ENCODE measurements at places on chromosomes 2 and 18.

- peak; percentile 84 for DNase-seq
Observed at GRCh38 chr2:24827321-24828237, 34.4 kb downstream of the CENPO start.

GRCh38 chr18:43665105-43665788 is 388.0 kb upstream of the SYT4 start:
- DNase-seq = no peak

DNA sequence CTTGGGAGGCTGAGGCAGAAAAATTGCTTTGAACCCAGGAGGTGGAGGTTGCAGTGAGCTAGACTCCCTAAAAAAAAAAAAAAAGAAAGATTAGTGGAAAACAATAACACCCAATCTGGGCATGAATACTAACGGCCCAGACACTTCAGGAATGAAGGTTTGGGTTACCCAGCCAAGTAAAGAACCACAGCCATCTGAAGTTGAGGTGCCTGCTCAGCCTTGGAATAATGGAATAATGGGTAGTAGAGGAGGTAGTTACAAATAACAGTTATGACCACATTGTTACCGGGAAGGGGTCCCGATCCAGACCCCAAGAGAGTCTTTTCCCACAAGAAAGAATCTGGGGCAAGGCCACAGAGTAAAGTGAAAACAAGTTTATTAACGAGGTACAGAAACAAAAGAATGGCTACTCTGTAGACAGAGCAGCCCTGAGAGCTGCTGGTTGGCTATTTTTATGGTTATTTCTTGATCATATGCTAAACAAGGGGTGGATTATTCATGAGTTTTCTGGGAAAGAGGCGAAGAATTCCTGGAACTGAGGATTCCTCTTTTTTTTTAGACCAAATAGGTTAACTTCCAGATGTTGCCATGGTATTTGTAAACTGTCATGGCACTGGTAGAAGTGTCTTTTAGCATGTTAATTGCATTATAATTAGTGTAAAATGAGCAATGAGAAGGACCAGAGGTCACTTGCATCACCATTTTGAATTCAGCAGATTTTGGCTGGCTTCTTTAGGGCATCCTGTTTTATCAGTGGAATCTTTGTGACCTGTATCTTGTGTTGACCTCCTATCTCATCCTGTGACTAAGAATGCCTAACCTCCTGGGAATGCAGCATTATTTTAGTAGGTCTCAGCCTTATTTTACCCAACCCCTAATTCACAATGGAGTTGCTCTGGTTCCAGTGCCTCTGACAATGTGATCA is 96.2 kb upstream of the HAAO start:
- DNase-seq = no peak

GRCh38 chr18:76436342-76436741 is 58.7 kb downstream of the ZNF516 start:
- no peak for DNase-seq

DNA sequence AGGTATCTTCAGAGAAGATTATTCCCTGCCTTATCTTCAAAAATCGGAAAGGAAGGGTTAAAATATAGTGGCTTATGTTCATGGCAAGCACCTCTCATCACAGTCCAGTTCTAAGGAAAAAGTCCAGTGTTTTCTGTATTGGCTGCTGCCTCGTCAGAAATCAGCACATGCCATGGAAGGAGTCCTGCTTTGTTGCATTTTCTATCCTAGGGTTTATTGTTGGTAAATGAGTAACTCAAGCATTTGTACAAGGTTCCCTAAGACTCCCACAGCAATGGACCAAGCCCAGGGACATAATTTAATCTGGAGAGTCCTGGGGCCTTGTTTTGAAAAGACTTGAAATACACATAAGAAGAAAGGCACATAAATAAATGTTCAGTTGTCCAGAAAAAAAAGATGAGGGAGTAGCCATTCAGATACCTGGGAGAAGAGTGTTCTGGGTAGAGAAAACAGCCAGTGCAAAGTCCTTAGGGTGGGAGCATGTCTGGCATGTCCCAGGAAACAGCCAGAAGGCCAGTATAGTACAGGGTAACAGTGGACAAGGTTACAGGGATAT is 26.4 kb downstream of the NBEAL1 start:
- no peak for DNase-seq

DNA sequence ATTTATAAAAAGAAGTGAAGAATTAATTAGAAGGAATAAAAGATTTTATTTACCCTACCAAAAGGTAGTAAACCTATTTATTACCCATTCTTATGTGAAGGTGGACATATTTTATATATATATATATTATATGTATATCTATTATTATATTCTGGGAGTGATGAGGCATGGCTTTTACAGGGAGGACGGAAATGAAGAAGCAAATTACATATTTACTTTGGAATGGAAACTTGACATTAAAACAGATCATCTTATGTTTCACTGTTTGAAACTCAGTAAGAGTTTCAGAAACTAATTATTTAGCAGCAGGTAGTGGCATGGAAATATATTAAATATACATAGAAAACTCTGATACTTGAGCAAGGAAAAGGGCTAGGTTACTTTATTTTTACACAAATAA is 143.4 kb downstream of the LCLAT1 start:
- no peak for DNase-seq

GRCh38 chr2:225379856-225380255 is 19.7 kb upstream of the NYAP2 start:
- DNase-seq = no peak

DNA sequence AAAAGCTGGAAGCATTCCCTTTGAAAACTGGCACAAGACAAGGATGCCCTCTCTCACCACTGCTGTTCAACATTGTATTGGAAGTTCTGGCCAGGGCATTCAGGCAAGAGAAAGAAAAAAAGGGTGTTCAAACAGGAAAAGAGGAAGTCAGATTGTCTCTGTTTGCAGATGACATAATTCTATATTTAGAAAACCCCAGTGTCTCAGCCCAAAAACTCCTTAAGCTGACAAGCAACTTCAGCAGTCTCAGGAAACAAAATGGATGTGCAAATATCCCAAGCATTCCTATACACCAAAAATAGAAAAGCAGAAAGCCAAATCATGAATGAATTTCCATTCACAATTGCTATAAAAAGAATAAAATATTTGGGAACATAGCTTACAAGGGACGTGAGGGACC is 11.1 kb downstream of the SLC8A1 start:
- no peak for DNase-seq

DNA sequence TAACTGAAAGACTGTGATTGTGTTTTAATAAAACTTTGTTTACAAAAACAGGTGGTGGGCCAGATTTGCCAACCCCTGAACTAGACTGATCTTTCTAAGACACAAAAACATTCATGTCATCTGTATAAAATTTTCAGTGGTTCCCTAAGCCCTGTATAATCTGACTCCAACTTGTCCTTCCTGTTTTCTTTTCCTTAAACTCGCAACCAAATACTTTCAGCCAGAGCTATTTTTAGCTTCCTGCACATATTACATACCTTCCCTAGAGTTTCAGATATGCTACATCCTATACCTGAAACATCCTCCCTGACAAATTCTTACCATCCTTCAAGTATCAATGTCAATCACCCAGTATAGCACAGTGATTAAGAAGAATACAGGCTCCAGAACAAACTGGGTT is 4.8 kb downstream of the GCFC2 start:
- no peak for DNase-seq

DNA sequence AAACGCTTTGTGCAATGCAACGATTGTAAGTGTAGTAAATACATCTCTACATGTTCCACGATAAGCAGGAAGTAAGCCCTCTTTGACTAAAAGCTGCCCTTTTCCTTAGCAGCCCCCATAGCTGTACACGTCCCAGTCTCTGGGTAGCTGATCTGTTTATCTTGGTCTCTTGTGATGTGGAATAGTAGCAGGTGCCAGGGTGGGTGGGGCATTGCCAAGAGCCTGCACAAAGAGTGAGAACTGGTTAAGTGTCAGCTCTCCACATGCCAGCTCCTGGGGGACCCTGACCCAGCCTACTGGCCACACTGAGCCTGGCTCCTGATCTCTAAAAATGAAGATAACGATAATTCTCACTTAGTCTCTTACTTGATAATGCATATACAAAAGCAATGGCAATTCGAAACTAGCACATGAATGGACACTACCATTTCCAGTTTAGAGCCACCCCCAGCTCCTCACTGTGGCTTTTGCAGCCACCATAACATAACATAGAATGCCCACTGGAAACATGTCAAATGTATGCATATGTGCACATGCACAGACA is 92.3 kb downstream of the MYT1L start:
- DNase-seq = no peak

DNA sequence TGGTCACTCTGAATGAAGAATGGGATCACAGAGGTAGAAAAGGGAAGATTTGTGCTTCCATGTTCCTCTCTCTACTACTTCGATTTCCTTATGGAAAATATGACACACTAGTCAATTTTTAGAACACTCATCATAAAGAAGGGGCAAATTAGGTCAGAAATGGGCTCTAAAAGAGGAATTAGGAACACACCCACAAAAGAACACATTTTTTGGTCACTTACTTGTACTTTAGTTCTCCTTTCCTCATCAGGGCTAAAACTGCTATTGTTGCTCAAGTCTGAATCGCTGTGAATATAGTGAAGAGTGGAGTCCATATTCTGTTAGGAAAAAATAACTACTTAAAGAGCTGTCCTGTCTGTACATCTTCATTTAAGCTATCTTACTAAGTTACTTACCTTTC is 52.6 kb downstream of the PPP4R1 start:
- DNase-seq = no peak

GRCh38 chr2:202690321-202690900 is 55.6 kb downstream of the FAM117B start:
- no peak for DNase-seq

DNA sequence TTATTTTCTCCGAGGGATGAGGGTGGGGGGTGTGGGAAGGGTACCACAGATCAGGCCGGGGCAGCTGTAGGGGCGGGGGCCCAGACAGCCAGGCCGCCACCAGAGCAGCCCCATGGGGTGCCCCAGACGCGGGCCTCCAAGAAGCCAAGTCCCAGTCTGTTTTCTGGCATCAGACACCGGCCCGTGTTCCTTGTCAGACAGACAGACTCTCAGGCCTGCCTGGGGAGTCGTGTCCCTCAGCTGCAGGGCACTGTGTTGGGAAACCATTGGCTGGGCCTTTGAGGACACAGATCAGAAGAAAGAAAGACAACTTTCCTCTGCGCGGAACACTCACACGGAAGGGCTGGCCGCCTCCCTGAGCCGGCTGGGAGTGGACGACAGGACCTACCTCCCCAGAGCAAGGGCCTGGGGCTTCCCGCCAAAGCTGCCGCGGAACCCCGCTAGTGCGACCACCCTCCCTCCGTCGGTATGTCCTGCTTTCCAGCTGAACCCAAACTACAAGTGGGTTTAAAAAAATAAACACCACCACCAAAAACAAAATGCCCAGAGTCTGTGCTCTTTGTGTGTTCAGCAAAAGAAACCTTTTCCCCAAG is 88.0 kb downstream of the SMAD7 start:
- DNase-seq = no peak

DNA sequence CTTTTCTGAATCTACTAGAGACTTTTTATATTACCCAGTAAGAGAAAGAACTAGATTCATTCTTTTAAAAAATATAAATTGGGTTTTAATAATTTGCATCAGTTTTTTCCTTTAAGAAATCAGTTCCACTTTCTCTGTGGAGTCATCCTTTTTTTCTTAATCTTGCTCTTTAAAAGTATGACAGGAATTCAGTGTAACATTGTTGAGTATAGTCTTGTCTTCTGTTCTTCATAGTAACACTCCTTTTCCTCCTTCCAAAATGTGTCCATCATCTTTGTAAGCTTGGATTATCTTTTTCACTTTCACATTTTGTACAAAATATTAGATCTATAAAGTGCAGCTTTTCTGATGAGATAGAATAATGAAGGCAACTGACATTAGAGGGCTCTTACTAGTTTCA is 135.4 kb downstream of the HAUS1 start:
- no peak for DNase-seq

DNA sequence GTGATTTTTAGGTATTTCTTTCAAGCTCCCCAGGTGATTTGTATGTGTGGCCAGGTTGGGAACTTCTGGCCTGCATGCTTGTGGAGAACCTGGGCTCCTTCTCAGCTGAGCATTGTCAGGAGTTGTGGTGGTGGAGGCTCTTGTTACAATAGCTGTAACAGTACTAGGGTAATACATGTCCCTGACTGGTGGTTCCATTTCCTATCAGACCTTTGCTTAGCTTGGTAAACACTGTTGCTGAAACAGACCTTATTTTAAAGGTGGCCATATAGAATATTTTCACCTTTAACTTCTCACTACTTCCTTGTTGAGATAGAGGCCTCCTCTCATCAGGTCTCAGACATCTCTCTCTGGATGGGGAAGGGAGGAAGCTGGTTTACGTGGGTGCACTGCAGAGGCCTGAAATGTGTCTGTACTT is 79.2 kb downstream of the SETBP1 start:
- peak; percentile 18 for DNase-seq

- DNase-seq = no peak
Observed at GRCh38 chr2:102050854-102051391, 59.2 kb downstream of the IL1R2 start.

GRCh38 chr2:188865681-188866080 is 108.5 kb upstream of the COL3A1 start:
- DNase-seq = no peak

DNA sequence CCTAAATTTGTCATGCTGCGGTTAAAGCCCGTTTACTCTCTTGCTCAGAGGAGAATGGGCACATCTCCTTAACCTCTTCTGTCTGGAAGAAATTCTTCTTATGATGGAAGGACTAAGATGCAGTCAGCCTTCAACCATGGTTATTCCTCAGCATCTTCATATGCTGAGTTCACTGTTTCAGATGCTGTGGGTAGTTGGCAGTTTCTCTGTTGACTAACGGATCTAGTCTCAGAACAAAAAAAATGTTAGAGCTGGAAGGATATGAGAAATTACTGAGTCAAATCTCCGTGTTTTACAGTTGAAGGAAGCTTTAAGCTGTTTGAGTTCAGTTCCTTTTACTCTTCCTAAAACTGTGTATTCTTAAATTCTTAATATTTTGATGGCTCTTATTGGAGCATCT is 43.6 kb upstream of the PGAP1 start:
- no peak for DNase-seq

- no peak for DNase-seq
Observed at GRCh38 chr2:5370158-5370557, 322.0 kb upstream of the SOX11 start.

DNA sequence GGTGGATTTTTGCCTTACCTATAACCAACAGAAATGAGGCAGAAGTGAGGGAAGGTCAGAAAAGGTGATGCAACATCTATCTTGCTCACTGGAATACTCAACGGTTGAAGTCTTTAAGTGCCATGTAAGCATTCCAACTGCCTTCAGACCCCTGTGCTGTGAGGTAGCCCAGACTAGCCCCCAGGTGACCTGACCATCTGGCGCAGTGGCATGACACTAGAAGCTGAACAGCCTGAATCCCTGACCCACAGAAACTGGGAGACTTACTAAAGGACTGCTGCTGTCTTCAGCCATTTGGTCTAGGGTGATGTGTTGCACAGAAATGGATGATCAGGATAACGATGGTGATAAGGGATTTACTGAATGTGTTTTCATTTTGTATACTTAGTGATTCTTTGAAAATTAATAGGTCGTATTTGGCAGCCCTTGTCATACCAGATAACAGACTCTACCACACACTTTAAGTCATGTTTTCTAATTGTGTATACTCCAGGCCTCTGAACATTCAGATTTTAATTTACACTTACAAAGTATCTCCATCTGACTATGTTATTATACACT is 161.5 kb downstream of the STK39 start:
- no peak for DNase-seq

GRCh38 chr2:119290859-119291587 is 67.4 kb downstream of the STEAP3 start:
- DNase-seq = peak; percentile 12

- no peak for DNase-seq
Observed at GRCh38 chr2:63257473-63257872, 206.8 kb downstream of the OTX1 start.
